Skin of body (tissue), 3 donors: ENCODE measurements at places on chromosomes 7 and 10. TPM values are rescaled to one million over a fixed set of nuclear protein-coding genes. Genes with fewer than 3 reads are reported as not detected.

DNA sequence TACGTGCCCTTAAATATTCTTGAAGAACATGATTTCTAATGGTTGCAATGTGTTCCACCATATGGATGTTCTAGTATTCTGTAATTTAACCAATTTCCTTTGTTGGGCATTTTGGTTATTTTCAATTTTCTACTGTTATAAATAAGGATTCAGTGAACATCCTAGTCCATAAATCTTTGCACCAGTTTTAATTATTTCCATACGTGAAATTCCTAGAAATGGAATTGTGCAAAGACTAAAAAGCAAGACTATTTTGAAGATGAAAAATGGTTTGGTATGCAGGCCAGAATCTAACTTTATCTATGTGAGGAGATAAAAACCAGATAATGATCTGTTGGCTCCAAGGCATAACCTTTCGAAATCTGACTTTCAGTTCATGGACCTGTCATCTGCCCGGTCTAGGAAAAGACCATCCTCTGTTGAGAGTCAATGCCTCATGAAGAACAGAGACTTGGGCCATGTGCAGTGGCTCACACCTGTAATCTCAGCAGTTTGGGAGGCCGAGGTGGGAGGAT lies 633.2 kb upstream of the NRP1 start:
- peak; percentile 21 for DNase-seq

DNA sequence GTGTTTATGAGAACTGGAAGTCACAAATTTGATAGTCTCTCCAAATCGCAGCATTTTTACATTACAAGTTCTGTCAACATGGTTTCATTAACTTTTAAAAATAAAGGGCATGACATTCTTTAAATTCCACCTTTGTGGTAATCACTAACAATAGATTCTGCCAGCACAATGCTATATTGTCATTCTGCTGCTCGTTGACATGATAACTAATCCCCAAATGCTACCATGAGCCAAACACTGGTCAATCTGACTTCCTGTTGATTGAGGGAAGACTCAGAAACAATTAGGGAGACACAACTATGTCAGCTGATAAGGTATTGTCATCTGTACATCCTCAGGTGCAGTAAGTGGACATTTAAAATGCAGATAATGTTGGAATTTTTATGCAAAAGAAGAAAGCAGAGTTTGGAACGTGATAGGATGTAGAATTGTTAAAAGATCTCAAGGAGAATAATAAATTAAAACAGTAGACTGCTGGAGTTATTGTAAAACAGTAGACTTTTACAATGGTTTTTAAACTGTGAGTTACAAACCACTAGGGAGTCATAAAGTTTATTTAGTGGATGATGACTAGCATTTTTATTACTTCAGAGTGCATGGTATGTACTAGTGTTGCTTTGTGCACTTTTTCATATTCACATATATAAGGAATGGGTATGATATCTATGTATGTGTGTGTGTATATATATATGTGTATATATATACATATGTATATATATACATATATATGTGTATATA lies 126.4 kb upstream of the DKK1 start:
- DNase-seq = no peak

GRCh38 chr7:154781369-154782303 lies 221.3 kb downstream of the PAXIP1 start:
- DNase-seq = no peak

- DNase-seq = no peak
These were observed 63.7 kb downstream of the TSPAN12 start for GRCh38 chr7:120794106-120794729.

The GIMAP1 gene
- total RNA-seq = 1.3 TPM

The HKDC1 gene
- total RNA-seq = 0.10 TPM

The CREB5 gene
- total RNA-seq = 52.7 TPM
